AG09319 (cell line): ENCODE measurements at places on chromosomes 12 and 14.

GRCh38 chr12:19811922-19812321, 372.6 kb downstream of the AEBP2 start:
- no peak for DNase-seq

DNA sequence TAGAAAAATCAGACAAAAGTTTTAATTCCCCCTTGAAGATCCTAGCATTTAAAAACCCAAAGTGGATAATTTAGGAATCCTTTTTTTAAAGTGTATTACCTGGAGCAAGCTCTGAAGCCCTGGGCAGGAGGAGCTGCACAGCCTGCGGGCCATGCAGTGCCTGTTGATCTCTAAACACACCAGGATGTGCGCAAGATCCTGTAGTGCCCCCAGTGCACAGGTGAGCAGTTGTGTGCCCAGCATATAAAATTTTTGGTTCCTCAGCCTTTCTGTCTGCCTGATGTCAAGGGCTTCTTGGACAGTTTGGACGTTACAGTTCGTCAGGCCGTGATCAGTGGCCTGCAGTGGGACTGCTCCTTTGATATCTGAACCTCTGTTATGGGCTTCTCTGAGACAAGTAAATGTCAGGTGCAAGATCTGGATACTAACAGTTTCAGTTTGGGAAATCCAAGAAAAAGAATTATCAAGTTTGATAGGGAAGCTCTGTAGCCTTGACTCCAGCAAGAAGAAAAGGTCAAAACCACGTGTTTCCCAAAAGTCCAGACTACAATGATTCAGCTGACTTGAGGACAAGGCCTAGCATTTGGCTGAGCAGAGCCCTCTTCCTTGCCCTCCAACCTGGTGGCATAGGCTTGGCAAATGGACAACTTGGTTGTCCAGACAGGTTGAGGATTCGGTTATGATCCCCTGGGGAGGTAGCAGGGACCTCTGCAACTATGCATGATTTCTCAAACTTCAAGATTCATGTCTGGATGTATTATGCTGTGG, 1.0 kb downstream of the ATXN7L3B start:
- no peak for DNase-seq

DNA sequence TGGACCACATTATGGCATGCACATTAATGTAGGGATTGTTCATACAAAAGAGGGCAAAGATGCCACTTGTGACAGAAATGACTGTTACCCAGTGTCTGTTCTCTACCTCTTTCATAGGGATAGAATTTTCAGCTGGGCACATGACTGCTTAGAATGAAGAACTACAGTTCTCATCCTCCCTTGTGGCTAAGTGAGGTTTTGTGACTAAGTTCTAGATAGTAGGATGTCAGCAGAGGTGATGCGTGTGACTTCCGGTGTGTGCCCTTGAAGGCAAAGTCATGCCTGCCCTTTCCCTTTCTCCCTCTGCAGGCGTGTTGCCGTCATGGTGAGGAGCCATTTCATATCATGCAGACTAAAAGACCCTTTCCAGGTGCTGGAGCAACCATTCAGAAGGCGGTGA, 99.3 kb downstream of the CACNA1C start:
- no peak for DNase-seq

GRCh38 chr12:34291001-34291400, 268.7 kb downstream of the ALG10 start:
- no peak for DNase-seq

DNA sequence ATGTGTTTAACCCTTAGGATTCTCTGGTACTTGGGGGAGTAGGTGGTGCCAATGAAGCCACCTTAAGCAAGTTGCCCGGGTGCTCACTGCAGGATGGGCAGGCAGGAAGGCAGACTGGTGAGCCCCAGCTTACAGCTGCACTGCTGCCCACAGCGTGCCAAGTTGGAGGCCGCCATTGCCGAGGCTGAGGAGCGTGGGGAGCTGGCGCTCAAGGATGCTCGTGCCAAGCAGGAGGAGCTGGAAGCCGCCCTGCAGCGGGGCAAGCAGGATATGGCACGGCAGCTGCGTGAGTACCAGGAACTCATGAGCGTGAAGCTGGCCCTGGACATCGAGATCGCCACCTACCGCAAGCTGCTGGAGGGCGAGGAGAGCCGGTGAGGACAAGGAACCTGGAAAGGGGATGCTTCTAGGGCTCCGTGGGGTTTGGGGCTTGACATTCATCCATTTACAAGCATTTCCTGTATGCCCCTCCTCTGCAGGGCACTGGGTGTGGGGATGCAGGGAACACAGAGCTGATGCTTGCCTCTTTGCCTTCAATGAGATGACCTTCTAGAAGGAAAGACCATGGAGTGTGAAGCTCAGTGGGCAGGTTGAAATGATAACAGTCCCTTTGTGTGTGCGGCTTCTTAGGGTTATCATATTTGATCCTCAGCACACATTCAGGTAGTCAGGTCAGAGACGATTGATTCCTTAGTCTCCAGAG, 12.4 kb downstream of the KRT7 start:
- DNase-seq: no peak

GRCh38 chr14:94480809-94481208, 4.8 kb upstream of the SERPINA9 start:
- no peak for DNase-seq

- no peak for DNase-seq
Observed at GRCh38 chr12:112595410-112595809, 176.7 kb downstream of the PTPN11 start.

- peak; percentile 38 for DNase-seq
Observed at GRCh38 chr14:33404054-33404453, 465.4 kb downstream of the NPAS3 start.

GRCh38 chr12:121490401-121491281, 90.2 kb downstream of the KDM2B start:
- no peak for DNase-seq

- no peak for DNase-seq
Observed at GRCh38 chr12:96701856-96702255, 205.2 kb upstream of the NEDD1 start.

- no peak for DNase-seq
Observed at GRCh38 chr12:73947326-73948026, 590.2 kb upstream of the ATXN7L3B start.

- no peak for DNase-seq
Observed at GRCh38 chr14:28877923-28878322, 111.3 kb downstream of the FOXG1 start.
